ENCODE measurements at places on chromosomes 5 and 9.

- DNase-seq, result no peak
Observed at GRCh38 chr5:98641671-98642070, 131.8 kb upstream of the RGMB start.

- no peak for DNase-seq
Observed at GRCh38 chr5:107320846-107321245, 349.9 kb downstream of the EFNA5 start.

DNA sequence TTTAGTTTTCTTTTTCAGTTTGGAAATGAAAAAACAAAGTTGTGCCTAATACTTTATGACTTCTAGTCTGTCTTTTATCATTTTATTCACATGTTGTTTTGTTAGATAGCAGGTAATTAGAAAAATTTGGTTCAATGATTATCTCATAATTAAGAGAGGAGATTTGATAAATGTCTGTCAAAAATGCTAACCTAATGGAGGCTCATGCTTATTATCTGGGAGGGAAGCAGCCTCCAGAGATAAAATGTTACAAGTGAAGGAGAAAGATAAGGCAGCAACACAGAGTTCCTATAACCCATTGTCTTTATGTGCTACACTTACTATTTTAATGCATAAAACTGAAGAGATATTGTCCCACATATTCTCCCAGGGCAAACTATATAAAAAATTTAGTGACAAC, 53.5 kb downstream of the SLC27A6 start:
- no peak for DNase-seq

- DNase-seq, result no peak
Observed at GRCh38 chr9:14106699-14107098, 207.2 kb downstream of the NFIB start.

GRCh38 chr5:83015676-83016075, 61.5 kb downstream of the TMEM167A start:
- DNase-seq, result no peak

DNA sequence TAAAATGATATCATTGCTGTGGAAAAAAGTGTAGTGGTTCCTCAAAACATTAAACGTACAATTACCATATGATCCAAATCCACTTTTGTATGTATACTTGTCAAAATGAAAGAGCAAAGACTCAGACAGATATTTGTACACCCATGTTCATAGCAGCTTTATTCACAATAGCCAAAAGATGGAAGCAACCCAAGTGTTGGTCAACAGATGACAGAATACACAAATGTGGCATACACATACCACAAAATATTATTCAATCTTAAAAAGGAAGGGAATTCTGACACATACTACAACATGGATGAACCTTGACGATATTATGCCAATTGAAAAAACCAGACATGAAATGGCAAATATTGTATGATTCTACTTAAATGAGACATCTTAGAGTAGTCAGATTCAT, 524.5 kb upstream of the WWC1 start:
- no peak for DNase-seq

DNA sequence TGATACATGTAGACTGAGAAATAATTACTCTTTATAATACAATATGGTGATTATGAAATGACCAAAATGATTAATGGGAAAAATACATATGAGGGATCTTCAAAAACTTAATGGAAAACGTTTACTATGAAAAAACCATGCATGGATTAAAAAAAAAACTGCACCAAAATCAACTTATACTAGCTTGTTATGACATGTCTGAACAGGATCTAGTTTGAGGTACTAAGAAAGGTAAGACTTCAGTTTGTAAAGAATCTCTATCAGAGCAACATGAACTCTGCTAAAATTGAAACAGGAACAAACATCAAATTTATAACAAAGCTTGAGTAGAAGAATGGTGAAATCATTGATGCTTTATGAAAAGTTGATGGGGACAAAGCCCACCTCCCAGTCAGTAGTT, 178.0 kb downstream of the SLIT3 start:
- no peak for DNase-seq

DNA sequence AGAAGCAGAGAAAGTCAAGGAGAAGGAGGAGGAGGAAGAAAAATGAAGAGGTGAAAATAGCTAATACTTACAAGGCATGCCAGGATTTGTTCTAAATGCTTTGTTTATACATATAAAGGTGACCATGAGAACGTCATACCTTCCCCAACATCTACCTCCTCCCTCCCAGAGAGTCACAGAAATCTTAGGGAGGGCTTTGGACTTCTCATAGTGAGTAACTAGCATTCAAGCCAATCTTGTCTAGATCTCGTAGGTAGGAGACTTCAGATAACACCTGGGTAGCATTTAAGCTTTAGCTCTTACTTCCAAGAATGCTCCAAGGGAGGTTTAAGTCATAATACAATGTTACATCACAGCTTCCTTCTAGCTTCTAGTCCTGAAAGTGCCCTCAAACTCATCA, 36.5 kb upstream of the GPBP1 start:
- DNase-seq, result no peak

- no peak for DNase-seq
Observed at GRCh38 chr5:7886849-7887475, 18.0 kb downstream of the MTRR start.

DNA sequence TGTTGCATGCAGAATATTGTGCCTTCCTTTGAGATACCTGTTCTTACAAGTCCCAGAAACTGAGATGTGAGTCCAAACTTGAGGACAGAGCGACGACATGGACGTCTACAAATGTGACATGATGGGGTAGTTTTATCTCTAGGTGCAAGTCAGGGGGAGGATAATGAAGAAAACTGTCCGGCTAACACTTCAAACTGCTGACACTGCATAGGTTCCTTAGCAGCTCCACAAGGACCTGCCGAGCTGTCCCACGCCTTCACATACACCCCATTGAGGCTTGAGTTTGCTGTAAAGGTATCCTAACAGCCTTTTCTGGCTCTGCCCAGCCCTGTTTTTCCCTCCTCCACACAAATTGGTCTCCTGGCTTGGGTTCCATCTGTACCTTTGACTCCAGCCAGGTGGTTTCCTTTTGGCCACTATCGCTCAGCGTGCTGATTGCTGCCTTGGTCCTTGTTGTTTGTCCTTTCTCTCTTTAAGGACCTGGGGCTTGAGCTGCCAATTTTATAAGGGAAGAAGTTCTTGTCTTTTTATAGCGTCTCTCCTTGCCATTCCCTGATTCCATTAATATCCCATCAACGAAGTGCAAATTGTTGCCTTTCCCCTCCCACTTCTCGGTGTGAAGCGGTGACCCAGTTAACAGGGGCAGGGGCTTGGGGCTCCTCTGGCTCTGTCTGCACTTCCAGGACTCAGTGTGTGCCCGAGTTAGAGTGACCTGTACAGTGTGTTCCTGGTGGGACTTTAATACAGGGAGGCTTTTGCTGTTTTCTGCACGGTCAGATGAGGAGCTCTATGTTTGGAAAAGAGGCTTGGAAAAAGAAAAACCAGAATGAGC, 100.3 kb downstream of the PCSK1 start:
- DNase-seq, result no peak

GRCh38 chr9:2053883-2054845, 39.0 kb downstream of the SMARCA2 start:
- DNase-seq, result peak; percentile 19

GRCh38 chr9:35538361-35539234, 48.7 kb downstream of the RUSC2 start:
- DNase-seq, result peak; percentile 36

DNA sequence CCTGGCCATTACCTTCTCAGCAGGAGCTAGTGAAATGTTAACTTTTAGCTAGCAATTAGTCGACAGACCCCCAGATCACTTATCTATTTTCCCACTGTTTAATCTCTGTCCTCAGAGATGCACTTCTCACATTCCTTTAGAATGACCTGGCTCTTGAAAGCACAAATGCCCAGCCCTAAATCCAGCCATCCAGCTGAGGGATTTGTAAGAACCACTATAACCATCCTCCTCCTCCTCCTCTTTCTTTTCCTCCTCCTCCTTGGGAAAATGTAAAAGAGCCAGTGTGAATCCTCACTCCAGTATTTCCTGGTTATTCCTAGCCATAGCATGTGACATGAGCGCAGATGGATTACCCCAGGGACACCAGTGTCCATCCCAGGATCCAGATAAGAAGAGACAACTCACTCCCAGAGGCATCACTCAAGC, 124.3 kb downstream of the ENC1 start:
- no peak for DNase-seq

GRCh38 chr5:114358329-114358728, 3.5 kb upstream of the KCNN2 start:
- no peak for DNase-seq

- no peak for DNase-seq
Observed at GRCh38 chr9:78215706-78216105, 20.2 kb upstream of the CEP78 start.

- no peak for DNase-seq
Observed at GRCh38 chr5:124193371-124193789, 553.1 kb downstream of the ZNF608 start.

GRCh38 chr5:11234501-11234911, 473.5 kb upstream of the DAP start:
- no peak for DNase-seq

- DNase-seq, result no peak
Observed at GRCh38 chr9:115073456-115073855, 44.5 kb downstream of the TNC start.

- no peak for DNase-seq
Observed at GRCh38 chr9:1005043-1005667, 28.7 kb downstream of the DMRT3 start.

DNA sequence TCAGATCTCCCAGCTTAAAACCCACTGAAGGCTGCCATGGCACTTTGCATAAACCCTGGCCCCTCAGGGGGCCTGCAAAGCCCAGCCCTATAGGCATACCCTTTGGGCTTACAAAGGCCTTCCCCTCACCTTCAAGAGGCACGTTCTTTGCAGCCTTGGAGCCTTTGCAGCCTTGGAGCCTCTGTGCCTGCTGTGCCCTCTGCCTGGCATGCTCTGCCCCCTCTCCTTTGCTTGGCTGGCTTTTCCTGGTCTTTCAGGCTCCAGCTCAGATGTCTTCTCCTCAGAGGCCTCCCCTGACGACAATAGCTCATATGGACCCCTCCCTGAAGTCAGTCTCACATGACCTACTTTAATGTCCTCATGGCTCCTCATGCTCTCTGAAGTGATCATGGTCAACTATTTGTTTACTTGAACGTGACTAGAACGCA, 60.3 kb downstream of the CXXC5 start:
- no peak for DNase-seq

- DNase-seq, result no peak
Observed at GRCh38 chr9:36964791-36965190, 69.3 kb downstream of the PAX5 start.

DNA sequence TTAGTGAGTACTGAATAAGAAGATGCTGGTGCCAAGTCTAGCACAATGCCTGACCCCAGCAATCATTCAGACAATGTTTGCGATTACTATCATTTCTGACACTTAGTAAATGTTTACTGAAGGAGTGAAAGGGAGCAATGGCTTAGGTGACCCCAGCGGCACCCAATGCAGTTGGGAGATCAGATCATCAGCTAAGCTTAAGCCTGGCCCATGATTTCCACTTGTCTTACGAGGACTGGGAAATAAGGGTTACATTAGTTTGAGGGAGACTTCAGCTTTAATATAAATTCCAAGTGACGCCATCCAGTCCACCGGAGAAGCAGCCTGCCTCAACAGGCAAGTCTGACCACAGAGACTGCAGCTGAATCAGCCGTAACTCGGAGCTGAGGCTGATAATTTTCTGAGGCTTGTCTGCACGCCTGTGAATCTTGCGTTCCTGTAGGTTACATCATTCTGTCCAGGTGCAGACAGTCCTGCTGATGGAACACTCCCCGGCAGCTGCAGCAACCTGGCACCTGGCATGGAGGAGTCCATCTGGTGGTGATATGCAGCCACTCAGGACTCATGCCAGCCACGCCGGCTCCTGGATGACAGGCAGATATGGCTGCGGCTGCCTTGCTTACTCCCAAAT, 34.9 kb upstream of the FGF1 start:
- no peak for DNase-seq

DNA sequence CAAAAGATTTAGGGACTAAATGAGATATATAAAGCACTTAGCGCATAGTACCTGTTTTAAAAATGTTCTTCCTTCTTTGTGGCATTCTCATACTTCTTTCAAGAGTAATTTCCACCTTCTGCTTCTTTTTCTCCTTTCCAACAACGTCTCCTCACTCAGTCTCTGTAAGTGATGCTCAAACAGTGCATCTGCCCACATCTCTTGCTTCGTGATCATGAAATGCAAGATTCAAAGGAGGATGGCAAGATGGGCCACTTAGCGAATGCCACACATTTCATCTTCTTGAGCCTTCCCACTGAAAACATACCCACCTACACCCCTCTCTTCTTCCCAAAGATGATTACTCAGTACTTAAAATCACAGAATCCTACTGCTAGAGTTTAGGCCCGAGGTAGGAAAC, 36.9 kb downstream of the MACIR start:
- no peak for DNase-seq

DNA sequence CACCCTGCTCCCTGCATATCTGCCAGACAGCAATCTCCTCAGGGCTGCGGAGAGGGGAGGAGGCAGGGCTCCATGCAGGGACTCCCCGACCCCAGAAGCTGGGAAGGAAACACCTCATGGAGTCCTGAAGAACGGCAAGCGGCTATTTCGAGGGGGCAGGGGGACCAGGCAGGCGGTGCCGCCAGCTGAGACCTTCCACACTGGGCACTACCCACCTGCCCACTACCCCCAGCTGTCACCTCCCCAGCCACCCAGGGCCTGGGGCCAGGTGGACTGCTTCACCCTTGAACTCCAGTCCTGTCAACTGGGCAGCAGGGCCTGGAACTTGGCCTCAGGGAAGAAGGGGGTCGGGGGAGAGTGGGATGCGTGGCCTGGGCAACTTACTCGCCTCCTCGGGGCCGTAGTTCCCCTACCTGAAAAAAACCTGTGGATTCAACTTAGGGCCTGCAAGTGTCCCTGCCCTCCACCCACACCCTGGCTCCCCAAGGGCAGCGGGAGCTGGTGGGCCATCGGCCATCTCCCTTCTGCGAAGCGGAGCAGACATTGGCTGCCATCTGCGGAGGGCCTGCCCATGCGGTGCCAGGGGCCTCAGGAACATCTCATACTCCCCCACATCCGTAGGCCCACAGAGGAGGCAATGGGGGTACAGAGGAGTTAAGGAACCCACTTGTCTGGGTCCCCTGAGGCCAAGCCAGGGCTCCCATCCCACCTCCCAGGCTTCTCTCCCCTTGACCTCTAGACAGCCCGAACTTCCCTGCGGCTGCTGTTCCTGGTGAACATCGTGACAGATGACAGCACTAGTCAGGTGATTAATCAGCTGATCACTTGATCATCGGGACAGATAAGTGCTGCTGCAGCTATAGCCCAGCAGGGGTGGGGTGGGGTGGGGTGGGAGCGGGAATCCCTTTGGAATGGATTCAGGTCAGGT, 18.5 kb upstream of the RALGDS start:
- DNase-seq, result no peak

DNA sequence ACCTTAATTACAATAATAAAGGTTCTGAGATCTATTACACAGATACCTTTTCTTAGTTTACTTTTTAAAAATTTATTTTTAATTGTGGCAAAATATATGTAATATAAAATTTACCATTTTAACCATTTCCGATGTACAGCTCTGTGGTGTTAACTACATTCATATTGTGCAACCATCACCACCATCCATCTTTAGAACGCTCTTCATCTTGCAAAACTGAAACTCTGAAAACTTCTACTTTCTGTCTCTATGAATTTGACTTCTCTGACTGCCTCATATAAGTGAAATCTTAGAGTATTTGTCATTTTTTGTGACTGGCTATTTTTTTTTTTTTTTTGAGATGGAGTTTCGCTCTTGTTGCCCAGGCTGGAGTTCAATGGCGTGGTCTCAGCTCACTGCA, 26.8 kb downstream of the WWC1 start:
- no peak for DNase-seq

- no peak for DNase-seq
Observed at GRCh38 chr5:40555886-40556285, 123.8 kb upstream of the PTGER4 start.
